ENCODE measurements at places on chromosomes 7 and 10.

DNA sequence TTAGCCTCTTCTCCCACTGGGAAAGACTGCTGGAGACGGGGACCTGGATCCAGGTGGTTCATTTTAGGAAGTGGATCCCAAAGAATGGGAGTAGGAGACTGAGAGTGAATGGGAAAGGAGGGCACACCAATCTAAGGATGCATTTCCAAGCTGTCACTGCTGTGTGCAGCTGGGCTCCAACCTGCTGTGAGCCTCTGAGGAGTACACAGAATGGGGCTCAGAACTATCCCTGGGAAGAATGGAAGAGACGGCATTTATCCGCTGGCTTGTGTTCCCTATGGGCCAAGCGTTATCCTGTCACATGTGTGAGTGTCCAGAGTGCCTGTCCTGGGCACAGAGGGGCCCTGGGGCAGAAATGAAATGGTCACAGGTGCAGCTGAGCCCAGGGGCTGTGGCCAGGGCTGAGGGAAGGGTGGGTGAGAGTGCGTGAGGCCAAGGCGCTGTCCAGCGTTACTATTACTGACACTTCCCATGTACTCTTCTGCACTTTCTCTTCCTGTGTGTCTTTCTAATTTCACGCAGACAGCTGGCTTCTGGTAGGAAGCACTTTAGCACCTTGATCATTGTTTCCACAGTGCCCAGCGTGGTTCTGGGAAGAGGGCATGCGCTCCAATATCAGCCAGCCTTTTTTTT is 35.4 kb upstream of the PODXL start:
- DNase-seq, result no peak

DNA sequence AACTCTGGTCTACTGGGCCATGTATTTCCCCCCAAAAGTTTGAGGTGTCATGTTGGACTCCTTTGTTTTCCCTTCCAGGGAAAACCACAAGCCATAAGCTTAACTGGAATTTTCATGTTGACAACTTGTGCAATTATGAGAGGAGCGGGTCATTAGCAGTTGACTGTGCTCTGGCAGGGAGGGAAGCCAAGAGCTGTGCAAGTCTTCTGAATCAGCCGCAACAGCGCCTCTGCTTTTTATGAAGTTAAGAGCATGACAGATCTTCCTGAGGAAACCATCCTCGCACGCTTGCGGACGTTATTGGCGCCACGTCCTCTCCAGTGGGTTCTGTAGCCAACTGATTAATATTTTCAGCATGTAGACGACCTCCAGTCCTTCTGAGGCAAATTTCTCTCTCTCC is 148.7 kb upstream of the MKI67 start:
- DNase-seq, result no peak

DNA sequence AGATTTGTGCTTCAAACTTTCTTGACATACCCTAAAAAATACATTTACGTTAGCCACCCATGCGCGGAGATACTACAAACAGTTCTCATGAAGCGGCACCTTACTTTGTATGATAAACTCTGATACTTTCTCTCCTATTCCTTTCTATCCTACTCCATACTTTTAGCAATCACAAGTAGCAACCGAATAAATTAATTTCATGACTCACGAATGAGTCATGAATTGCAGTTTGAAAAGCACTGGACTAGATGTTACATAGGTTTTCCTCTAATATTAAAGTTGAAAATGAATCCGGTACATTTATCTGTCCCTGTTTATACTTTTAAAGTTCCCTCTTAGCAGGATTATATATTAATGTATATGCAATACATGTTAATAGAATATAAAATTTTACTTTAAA is 67.6 kb downstream of the CUBN start:
- DNase-seq, result no peak

GRCh38 chr10:116989439-116989838 is 15.5 kb downstream of the SHTN1 start:
- no peak for DNase-seq

DNA sequence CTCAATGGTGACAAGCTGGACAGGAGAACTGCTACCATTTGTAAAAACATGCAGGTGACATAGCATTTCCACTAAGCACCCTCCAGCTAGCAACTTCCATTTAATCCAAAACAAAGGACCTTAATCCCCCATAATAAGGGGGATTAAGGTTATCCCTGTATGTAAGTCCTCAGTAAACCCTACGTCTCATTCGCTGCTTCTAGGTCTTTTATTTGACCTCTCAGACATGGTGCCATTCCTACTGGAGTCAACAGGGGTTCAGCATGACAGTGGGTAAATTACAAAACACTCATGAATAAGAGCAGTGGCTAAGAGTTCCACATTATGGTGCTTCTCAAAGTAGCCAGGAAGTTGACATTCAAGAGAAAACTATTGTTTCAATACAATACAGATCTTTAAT is 121.8 kb upstream of the CAV2 start:
- DNase-seq, result no peak

DNA sequence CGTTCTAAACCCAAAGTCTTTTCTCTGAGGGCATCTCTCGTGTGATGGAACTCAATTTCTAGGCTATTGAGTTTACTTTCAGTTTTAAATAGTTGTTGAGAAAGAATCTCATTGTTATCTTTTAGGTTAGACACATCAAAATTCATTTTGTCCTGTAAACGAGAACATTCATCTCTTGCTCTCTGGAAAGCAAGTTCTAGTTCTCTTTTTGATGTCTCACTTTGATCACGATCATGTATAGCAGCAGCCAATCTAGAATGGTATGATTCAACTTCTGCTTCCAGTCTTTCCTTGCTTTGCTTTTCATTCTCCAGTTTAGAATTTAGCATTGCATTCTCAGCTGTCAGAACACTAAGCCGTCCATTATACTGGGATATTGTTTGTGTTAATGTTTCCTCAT is 65.1 kb downstream of the ANKRD26 start:
- no peak for DNase-seq

DNA sequence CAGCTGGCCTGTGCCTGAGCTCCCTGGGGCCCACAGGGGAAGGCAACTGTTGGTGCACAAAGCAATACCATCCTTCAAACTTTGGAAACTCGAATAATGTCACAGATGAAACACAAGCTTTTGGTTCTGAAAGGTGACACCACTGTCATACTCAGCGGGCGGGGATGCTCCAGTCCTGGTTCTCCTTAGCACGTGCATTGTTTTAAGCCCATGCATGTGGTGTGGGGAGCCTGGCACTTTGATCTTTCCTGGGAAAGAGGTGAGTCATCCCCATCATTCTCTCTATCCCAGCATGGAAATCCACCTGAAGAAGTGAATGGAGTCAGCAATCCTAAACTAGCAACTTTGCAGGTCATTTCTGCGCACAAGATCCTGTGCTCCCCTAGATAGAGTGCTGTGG is 119.6 kb downstream of the GLRX3 start:
- DNase-seq, result no peak

- DNase-seq, result no peak
Measured at GRCh38 chr10:78306358-78306757, 272.7 kb downstream of the RPS24 start.
